Activated naive CD4-positive, alpha-beta T cell treated with anti-CD3 and anti-CD28 coated beads, Interleukin-2, amount 50 U/mL, for 72 hours (primary cell): ENCODE measurements at places on chromosomes 2 and 18. TPM values are rescaled to one million over a fixed set of nuclear protein-coding genes. Genes with fewer than 3 reads are reported as not detected.

DNA sequence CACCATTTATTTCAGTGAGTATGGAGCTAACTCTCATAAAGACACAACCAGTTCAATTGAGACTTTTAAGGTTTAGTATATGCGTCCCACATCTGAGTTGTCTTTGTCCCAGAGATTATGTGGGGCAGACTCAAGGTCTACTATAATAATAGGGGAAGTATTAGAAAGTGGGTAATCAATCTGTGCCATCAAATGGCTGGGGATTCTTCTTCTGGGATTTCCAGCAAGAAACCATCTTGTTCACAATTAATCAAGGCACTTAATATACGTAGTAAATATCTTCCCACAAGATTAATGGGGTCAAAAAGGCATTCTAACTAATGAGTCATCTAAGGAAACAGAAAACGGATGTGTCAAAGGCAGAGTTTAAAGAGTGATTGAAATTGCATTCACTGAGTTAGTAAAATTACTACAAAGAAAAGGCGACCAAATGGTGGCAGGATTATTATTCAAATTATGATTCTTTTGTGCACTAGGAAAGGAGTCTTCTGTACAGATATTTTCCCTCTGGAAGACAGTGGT, 179.8 kb upstream of the REG3G start:
- no peak for DNase-seq

The NOL4 gene
- total RNA-seq, result not detected

- peak; percentile 8 for DNase-seq
Measured at GRCh38 chr2:224442071-224442967, 40.4 kb upstream of the FAM124B start.

GRCh38 chr2:120453635-120453998, 107.7 kb downstream of the INHBB start:
- no peak for DNase-seq

GRCh38 chr2:37357530-37357929, 13.1 kb downstream of the QPCT start:
- no peak for DNase-seq

- no peak for DNase-seq
Measured at GRCh38 chr2:96952016-96952750, 34.2 kb downstream of the FAM178B start.

The RND3 gene
- total RNA-seq, result not detected

- no peak for DNase-seq
Measured at GRCh38 chr2:46331109-46331766, 34.0 kb downstream of the EPAS1 start.

DNA sequence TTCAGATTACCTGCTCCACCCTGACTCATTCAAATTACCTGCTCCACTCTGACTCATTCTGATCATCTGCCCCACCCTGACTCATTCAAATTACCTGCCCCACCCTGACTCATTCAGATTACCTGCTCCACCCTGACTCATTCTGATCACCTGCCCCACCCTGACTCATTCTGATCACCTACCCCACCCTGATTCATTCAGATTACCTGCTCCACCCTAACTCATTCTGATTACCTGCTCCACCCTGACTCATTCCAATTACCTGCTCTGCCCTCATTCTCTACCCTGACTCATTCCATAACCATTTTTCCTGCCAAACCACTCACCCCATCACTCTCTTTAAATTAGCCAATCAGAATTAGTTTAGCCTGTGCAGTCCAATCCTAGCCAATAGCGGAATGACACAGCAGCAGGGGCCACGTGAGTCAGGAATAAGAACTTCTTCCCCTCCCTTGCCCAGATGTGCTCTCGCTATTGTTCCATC, 26.2 kb downstream of the CFAP53 start:
- peak; percentile 61 for DNase-seq

DNA sequence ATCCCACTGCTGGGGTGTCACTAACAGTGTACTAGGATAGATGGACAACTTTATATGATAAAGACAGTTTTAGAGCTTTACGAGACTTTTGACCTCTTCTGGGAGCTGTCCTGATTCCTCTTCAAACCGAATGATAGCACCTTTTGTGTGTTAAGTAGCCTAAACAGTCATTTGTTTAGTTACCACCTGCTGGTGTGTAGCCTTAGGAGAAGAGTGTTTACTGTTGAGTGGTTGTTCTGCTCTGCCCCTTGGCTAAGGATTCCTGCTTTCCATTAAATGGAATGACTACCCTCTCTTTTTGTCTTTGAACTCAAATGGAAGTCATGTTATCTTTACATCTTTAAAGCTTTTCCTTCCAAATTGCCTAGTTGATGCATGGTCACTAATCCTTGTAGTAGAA, 28.0 kb upstream of the MGAT5 start:
- no peak for DNase-seq

DNA sequence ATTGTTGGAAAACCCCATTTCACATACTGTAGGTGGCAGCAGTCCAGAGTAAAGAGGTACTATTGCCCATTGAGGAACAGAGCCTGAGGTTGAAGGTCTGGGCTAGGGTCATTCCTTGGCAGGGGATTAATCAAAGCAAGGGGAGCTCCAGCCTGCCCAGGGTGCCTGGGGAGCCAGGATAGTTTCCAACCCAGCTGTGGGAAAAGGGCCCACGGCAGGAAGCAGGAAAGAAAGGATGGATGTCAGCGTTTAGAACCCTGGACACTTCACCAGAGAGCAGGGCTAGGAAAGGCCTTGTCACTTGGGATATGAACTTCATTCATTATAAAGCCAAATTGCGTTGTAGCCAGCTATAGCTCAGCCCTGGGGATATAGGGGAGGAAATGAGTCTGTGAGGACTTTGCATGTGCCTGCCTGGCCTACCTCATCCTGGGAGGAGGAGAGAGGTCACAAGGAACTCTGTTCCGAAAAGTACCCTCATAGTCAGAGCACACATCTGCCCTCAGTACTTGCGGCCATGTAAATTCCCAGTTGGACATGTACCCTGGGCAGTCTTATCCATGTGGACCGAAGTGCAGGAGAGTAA, 140.2 kb upstream of the COPS8 start:
- DNase-seq, result no peak

- no peak for DNase-seq
Measured at GRCh38 chr2:190094316-190094871, 31.9 kb upstream of the MSTN start.

DNA sequence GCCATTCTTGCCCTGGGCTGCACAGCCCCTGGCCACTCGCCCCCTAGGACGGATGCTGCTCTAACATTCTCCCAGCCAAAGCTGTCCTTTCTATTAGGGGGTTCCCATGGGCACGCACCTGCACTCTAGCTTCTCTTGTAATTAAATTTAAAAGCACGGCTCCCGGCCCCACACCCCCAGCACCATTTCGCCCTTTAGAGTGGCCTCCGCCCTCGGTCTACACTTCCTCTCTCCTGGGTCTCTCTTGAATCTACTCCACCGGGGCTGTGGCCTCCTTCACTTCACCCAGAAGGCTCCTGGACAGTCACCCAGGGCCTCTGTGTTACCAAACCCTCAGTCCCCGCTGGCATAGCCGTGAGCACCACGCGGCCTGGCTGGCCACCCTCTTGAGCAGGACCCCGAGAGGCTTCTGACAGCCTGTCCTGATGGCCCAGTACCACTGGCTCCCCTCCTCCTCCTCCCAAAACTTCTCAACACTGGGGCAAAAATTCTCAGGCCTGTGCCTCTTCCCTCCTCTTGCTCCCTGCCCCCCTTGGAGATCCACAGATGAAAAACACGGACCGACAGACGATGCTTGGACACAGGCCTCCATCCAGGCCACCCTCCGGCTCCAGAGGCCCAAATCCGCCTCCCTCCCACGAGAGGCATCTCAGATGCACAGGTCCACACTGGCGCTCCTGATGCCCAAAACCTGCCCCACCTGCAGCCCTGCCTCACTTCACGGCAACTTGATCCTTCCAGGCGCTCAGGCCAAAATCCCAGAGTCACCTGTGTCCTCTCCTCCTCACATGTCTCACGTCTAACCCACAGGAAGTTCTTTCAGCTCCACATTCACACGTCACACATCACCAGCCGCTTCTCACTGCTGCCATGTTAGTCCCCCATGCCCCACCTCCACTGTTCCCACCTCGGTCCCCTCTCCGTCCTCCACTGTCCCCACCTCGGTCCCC, 6.9 kb upstream of the RAB17 start:
- no peak for DNase-seq

DNA sequence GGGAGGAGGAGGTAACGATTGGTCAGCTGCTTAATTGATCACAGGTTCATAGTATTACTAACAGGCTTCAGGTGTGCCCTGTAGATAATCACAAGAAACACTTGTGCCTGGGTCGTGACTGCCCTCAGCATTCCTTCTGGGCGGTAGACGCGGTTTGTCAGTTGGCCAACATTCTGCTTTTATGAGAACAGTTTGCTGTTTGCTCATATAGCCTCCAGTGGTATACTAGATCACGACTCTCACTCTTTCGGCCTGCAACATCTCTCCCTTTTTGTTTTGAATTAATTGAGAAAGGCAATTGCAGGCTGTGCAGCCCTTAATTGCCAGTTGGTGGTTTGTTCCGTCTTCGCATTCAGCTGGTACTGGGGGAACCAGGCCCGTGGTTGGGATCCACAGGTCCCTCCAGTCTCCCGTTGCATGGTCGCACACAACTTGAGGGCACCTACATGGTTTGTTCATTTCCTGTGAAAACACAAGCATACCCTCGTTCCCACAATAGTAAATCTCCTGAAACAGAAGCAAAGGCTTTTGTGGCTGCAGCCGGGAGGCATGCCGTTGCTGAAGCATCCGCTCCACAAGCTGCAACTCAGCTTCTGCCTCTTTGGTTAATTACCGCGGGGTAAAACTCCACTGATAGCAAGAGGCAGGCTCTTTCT, 30.3 kb upstream of the GPR17 start:
- DNase-seq, result no peak

GRCh38 chr2:206701952-206702605, 16.1 kb downstream of the DYTN start:
- no peak for DNase-seq

DNA sequence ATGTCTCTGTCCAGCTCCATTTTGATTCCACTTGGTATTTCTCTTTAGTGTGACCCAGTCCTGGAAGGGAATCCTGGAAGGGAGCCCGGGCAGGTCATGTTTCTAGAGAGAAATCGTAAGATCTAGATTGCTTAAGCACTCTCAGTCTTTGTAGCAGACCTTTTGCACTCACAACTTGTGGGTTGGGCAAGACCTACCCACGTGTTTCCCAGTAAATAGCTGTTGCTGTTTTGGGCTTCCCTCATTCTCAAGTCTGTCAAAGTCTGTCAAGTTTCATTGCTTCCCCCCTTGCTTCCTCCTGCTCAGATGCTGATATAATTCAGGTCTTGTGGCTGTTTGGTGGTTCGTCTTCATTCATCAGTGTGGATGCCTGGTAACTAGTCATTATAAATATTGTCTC, 17.4 kb upstream of the NEMP2 start:
- no peak for DNase-seq

The TRIM43 gene
- not detected for total RNA-seq

- no peak for DNase-seq
Measured at GRCh38 chr18:9209279-9209678, 72.7 kb downstream of the ANKRD12 start.
